ENCODE measurements at places on chromosomes 2 and 18.

GRCh38 chr2:198325359-198325758, 521.0 kb downstream of the PLCL1 start:
- no peak for DNase-seq

DNA sequence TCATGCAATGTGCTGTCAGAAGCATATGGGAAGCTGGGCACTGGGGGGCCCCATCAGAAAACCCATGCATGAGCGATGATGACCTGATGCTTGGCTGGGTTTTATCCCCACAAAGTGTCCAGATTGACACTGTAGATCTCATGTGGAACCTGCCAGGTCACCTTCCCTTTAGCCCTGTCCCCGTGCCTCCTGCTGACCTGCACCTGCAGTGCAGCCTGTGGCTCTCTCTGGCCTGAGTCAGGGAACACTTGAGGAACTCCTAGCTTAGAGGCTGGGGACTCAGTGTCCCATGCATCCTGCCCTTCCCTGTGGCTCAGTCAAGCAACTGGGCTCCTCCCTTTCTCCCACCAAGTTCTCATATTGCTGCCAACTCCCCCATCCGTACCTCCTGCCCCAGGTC, 57.7 kb downstream of the PDCL3 start:
- no peak for DNase-seq

GRCh38 chr2:240957656-240958365, 40.6 kb upstream of the SNED1 start:
- no peak for DNase-seq

DNA sequence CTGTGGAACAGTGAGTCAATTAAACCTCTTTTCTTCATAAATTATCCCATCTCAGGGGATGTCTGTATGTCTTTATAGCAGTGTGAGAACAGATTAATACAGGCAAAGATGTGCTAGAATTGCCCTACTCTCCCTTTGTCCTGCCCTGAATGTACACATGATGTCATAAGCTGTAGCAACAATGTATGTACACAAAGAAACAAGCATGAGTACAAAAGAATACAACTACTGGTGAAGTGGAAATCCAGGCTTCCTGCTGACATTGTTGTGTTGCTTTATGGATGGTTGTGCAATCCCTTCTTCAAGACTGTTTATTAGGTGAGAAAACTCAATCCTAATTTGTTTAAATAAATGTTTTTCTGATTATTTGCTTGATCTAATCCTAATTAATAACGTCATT, 446.6 kb downstream of the DSC3 start:
- no peak for DNase-seq

- no peak for DNase-seq
Measured at GRCh38 chr2:47964722-47965434, 58.6 kb upstream of the FBXO11 start.

GRCh38 chr2:190794377-190794776, 86.2 kb upstream of the GLS start:
- peak; percentile 7 for DNase-seq

DNA sequence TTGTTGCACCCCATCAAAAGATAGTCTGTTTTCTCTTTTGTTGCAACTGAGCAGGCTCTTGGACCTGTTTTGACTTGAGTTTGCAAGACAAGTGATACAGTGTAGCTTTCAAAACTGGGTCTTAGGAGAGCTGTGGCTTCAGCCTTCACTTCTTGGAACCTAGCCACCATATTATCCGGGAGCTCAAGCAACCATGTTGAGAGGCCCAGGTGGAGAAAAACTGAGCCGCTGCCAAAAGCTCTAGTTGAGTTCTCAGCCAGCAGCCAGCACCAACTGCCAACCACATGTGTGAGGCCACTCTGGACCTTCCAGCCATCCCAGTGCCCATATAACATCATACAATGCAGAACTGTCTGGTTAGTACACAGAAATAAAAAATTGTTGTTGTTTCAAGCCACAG, 5.4 kb downstream of the CACNB4 start:
- no peak for DNase-seq

- DNase-seq, result no peak
Measured at GRCh38 chr2:168534926-168535325, 78.9 kb downstream of the CERS6 start.

DNA sequence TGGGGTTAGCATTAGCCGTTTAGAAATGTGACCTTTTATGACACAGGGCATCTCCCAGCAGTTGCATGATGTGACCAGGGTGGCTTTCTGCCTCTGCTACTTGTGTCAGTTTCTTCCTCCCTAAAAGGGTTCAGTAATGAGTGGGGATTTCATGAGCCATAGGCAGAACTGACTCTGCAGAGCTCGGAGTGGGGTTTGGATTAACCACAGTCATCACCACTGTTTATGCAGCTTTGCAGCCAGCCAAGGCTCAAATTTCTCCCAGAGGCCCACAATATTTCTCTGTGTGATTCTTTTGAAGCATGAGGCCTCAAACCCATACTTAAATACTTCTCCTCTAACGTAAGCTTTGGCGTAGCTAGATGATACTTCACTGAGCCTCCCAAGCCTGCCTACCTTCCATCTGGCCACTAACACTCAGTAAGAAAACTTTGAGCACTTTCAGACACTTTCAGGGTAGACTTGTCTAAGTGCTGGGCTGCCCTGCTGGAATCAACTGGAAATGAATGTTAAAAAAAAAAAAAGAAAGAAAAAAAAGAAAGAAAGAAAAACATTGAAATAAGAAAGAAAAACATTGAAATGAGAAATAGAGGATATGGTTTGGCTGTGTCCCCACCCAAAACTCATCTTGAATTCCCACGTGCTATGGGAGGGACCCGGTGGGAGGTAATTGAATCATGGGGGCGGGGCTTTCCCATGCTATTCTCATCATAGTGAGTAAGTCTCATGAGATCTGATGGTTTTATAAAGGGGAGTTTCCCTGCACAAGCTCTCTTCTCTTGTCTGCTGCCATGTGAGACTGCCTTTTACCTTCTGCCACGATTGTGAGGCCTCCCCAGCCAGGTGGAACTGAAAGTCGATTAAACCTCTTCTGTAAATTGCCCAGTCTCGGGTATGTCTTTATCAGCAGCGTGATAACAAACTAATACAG, 11.5 kb upstream of the LAPTM4A start:
- no peak for DNase-seq

DNA sequence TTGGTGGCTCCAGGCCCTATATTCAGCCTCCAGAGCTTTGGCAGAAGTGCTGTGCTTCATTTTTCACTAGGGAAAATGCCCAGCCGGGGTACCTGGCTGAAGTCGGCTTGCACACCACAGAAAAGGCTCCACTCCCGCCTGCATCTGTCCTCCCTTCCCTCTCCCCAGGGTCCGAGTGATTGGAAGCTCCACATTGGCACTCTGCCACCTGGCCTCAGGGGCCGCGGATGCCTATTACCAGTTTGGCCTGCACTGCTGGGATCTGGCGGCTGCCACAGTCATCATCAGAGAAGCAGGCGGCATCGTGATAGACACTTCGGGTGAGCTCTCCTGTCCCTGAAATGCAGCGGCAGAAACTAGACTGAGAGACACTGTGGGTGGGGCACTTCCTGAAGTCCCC, 47.4 kb downstream of the IMPA2 start:
- DNase-seq, result no peak

GRCh38 chr2:227780981-227781615, 32.5 kb upstream of the CCL20 start:
- DNase-seq, result no peak

DNA sequence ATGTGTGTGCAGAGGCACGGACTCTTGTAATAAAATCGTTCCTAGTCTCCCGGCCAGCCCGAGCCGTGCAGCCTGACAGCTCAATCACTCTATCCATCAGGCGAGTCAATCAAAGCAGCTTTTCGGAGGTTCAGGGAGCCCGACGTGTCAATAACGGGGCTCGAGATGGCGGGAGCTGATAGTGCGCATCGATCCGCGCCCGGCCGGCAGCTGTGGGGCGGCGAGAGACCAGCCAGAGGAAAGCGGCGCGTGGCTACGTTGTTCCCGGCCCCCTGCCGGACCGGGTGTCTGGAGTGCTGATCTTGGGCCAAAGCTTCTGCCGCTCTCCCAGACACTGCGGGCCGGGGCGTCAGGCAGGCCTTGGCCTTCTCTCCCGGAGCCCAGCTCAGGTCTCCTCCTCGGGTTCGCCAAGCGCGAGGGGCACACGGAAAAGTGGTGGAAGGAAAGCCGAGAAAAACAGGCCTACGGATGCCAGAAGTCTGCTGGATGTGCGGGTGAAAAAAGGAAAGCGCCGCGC, 2.4 kb downstream of the EN1 start:
- DNase-seq, result no peak

DNA sequence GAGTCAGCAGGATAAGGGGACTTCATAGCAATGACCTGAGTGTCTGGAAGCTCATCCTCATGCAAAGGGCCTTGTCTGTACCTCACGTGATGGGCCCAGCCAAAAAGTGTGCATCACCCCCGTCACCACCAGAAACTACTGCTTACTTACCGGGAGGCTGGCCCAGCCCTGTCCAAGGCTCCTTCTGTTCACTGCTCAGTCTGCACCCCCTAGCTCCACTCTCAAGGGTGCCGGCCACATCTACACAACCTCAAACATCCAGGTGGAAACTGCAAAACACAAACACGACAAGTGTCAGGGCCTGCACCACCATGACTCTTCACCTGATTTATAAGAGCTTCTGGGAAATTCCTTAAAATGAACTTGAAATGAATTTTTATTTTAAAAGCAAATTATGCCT, 55.1 kb downstream of the ADD2 start:
- DNase-seq, result no peak

- peak; percentile 18 for DNase-seq
Measured at GRCh38 chr18:23943104-23943503, 71.5 kb upstream of the TTC39C start.

DNA sequence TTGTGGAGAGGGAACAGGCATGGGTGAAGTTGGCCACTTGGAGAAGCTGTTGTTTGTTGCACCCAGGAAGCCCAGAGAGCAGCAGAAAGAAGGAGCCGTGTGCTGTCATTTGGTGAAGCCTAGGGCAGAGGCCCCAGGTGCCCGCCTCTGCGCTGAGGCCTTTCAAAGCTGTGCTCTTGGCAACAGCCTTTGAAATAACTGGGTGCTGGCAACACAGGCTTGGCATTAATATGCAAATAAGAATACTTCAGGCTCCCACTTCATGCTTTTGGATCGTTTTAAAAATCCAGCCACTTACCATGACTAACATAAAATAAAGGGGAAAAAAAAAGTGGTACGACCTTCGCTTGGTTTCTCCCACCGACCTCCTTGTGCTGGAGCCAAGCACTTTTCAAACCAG, 41.1 kb downstream of the DHRS9 start:
- DNase-seq, result no peak

GRCh38 chr2:225531559-225531958, 132.0 kb downstream of the NYAP2 start:
- DNase-seq, result no peak

GRCh38 chr2:152890736-152891135, 172.3 kb downstream of the ARL6IP6 start:
- no peak for DNase-seq

DNA sequence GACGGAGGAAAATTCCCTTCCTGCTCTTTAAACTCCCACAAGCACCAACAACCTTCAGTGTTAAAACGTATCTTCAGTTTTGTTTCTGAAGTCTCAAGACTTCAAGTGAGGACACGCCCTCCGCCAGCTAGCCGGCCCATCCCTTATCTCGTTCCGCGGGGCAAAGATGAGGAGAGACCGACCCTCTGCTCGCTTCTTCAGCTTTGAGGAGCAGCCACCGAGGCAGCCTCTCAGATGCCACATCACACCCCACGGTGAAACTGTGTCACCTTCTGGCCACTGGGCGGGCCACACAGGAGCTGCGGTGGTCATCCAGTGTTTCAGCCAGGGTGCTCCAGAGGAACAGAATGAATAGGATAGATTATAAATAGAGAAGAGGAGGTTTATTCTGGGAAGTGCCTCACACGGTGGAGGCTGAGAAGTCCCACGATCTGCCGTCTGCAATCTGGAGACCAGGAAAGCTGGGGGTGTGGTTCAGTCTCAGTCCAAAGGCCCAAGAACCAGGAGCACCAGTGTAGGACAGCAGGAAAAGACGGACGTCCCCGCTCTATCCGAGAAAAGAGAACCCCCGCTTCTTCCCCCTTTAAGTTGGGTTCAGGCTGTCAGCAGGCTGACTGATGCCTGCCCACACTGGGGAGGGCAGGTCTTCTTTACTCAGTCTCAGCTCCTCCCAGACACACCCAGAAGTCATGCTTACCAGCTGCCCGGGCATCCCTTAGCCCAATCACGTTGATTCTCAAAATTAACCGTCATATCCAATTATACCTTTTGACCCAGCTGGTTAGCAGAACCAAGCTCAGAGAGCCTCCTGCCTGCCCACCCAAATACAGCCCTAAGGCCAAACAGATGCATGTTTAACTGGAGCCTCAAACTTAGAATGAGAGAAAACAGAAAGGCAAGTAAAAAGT, 399.7 kb upstream of the ID2 start:
- DNase-seq, result no peak

- no peak for DNase-seq
Measured at GRCh38 chr2:39202639-39203369, 41.0 kb downstream of the CDKL4 start.

DNA sequence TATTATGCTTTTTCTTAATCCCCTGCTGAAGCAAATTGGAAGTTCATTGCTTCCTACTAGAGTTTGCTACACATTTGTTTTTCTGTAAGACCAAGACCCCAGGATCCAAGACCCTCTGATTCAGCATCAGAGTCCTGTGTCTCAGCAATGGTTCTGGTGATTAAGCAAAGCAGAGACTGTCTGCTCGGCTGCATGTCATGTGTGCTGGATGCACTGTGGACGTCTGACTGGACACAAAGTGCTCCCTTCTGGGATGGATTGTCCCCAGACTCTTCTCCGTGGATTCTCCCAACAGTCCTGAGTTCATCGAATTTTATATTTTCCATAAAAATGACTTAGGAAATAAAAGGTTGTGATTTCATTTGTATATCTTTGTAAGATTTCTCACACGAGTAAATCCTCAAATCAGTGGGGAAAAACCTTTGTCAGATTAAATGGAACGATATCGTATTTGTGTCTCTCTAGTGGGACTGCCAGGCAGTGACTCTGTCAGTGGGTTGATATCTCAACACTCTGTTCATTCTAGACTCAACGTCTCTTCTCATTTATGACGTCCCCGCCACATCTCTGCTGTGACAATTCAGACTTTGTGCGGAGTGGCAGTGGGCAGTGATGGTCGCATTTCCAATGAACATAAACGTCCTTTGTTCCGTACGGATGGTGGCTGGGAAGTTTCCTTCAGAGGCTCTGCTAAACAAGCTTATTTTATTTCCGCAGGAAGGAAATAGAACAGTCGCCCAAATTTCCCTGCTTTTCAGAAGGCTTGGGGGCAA, 58.6 kb downstream of the NCAPH start:
- no peak for DNase-seq

- no peak for DNase-seq
Measured at GRCh38 chr2:237253046-237253702, 160.8 kb downstream of the COL6A3 start.

GRCh38 chr2:225999692-226000091, 600.2 kb downstream of the NYAP2 start:
- no peak for DNase-seq

- DNase-seq, result no peak
Measured at GRCh38 chr2:14306268-14306861, 326.2 kb upstream of the LRATD1 start.

DNA sequence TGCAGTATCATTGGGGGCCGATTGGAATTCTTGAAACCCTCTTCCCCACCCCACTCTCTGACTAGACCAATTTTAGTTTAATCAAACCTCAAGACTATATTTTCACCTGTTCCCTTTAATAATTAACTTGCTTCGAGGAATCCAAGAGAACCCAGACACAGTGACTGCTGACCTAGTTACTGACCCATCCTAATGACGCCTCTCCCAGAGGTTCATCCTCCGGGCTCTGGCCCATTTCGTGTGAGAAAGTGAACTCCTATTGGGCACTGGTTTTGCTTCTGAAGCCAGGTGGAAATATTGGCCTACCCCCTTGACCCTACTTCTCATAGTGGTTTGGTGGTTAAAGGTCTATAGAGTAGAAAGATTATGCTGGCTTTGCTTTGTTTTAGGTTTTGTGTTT, 39.9 kb downstream of the RPL37A start:
- no peak for DNase-seq
